ENCODE measurements at places on chromosomes 5 and 9.

DNA sequence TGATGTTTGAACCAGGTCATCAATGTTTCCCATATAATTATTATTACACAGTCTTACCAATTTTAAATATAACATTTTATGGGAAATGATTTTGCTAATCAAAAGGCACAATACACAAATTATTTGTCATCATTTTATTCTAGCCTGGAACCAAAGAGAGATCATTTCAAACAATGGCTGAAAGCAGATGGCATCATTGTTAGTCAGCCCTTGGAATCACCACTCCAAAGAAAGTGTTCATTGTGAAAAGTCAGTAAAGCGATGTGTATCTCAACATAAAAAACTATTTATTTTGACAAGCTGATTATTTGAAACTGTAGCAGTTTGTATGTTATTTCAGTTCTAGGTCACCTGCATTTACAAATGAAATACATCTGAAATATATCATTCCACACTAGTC is 1068.7 kb downstream of the CDH12 start:
- no peak for DNase-seq

GRCh38 chr5:58245476-58245840 is 214.4 kb downstream of the PLK2 start:
- no peak for DNase-seq

DNA sequence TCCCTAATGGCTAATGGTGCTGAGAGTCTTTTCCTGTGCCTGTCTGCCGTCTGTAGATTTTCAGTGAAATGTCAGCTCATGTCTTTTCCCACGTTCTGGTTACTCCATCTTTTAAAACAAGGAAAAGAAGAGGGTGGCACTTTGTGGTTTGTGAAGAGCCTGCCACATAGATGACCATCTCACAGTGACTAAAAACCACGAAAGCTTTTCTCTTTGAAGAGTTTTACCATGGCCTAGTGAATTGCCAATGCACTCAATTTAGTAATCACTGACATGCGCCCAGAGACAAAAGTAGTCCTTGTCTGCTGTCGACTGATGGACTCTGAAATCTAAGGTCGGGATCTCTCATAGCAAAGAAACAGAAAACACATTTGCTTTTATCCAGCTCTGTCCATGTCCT is 50.4 kb downstream of the SPATA31C2 start:
- DNase-seq: no peak

- DNase-seq: no peak
These were observed 66.8 kb downstream of the RAB3C start for GRCh38 chr5:58649716-58650115.

GRCh38 chr5:116563736-116564308 is 10.8 kb downstream of the SEMA6A start:
- no peak for DNase-seq

GRCh38 chr9:114869845-114870244 is 60.5 kb downstream of the TNFSF8 start:
- no peak for DNase-seq

DNA sequence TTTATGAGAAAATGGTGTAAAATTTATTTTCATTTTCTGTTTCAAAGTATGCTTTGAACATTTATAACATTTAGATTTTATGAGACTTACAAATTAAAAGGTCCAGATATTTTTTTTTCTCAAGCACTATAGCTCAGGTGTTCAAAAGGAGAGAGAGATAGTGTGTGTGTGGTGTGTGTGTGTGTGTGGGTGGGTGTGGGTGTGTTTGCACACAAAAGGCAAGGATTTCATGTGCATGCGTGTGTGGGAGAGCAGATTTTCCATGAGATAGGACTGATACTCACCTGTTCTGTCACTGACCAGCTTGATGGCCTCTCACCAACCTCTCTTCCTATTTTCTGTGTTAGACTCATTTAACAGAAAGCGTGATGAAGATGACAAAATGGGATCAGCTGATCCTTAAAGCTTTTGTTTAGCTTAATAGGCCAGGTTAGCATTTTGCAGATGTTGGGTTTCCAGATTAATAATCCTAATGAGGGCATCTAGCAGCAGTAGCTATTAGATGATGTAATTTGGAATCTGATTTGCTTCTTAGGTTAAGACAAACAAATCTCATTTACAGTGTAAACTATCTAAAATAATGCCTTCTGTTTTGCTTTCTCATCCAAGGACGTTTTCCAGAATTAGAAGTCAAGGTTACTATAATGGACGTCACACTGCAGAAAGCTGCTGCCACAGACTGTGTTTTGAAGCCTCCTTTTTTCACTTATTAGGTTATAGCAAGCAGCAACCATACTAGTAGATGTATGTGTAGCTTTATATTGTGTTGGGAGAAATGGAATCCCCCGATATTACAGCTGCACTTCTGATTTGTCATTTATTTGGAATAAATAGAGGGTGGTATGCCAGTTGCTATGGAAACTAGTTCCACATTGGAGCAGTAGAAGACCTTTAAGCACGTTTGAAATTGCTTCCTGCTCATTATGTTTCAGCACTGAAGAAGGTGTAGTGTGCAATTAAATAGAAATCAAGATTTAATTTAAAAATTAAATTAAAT is 355.6 kb downstream of the TAF11L14 start:
- DNase-seq: no peak

DNA sequence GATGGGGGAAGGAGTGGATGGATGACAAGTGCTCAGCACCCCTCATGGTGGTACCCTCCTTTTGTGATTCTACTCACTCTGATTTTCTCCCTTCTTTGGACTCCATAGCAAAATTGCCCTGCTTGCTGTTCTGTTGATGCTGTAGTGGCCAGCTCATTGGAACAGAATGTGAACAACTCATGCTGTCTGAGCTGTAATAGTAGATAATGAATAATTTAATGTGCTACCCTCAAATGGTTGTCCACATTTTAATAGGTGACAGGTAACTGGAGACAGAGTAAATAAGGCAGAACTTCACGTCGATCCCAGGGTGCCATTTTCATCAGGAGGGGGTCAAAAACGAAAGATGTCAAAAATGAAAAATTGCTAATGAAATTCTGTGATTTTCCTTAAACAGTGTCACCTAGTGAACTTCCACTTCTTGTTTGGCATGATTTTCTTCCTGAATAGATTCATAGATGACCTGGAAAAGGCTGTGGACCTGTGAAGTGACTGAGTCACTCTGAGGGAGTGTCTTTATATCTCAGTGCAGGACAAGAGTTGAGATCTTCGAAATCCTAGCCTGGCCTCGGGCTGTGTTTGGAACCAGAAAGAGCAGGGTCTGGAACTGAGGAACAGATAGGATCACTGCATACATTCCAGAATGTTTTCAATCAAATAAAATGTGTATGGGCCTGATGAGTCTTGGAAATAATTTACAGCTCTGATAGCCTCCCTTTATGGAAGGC is 270.2 kb downstream of the PSAT1 start:
- DNase-seq: peak; percentile 81

DNA sequence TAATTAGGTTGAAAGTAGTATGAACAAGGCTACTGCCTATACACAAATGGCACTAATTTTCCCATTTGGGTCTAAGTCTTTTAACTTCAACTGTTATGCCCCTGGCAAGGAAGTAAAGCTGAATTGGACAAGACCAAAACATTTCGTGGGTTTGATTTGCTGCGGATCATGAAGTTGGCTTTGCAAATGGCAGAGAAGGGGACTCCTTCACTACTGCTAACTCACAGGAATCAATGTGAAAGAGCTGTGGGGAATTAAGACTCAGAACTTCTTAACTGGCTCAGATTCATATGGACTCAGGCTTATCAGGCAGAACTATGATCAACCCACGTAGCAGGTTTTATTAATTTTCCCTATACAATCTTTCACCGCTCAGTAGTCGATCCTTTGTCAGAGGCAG is 73.8 kb upstream of the IFNE start:
- DNase-seq: peak; percentile 53

DNA sequence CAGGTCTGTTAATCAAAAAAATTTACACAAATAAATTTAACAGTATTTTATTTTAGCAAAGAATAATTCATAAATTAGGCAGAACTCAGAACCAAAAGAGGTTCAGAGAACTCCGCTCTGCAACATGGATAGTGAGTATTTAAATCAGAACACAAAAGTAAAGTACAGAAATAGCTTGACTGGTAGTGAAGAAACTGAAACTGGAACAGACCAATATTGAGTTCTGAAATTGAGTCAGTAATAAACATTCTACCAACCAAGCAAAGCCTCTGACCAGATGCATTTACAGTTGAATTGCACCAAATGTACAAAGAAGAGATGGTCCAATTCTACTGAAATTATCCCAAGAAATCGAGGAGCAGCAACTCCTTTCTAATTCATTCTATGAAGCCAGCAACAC is 1542.8 kb downstream of the EFNA5 start:
- DNase-seq: no peak

GRCh38 chr5:59628062-59628828 is 265.3 kb downstream of the PDE4D start:
- no peak for DNase-seq

DNA sequence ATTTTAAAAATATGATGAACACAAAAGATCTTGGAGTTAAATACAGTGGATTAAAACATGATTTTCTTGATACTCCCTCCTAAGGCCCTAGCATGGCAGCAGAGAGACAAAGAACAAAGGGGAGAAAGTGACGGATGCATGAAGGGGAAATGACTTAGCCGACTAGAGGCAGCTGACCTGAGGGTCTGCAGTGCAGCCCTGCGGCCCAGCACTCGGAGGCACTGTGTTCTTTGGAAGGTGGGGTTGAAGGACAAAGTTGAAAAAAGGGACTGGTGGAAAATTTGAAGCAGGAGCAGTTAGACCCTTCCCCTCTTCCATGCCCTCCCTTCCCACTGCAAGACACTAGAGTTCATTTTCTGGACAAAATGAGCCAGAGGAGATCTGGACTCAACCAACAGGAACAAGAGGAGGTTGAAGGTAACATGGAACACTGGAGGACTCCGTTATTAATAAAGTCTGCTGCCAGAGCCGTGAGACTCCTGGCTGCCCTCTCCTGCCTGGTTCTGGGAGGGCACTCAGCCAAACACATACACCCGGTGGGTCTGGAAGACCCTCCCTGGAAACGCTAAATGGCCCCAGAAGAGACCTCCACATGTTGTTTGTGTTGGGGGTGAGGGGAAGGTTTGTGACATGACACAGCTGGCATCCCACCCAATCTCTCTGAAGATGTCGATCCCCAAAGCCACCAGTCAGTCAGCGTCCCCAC is 98.1 kb downstream of the JMY start:
- no peak for DNase-seq

- no peak for DNase-seq
These were observed 19.3 kb downstream of the OTULINL start for GRCh38 chr5:14600846-14601245.

DNA sequence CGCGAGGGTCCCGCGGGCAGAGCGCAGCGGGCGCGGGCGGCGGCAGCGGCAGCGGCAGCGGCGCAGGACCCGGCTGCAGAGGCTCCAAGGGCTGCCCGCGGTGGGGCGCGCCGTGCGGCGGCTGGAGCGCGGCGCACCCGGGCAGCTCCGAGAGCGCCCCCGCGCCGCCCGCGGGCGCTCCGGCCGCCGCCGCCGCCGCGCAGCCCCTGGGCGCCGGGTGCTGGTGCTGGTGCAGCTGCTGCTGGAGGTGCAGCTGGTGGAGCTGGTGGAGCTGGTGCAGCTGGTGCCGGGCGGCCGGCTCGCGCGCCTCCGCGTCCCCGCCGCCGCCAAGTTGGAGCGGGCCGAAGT is 644 bp downstream of the IER5L start:
- no peak for DNase-seq

DNA sequence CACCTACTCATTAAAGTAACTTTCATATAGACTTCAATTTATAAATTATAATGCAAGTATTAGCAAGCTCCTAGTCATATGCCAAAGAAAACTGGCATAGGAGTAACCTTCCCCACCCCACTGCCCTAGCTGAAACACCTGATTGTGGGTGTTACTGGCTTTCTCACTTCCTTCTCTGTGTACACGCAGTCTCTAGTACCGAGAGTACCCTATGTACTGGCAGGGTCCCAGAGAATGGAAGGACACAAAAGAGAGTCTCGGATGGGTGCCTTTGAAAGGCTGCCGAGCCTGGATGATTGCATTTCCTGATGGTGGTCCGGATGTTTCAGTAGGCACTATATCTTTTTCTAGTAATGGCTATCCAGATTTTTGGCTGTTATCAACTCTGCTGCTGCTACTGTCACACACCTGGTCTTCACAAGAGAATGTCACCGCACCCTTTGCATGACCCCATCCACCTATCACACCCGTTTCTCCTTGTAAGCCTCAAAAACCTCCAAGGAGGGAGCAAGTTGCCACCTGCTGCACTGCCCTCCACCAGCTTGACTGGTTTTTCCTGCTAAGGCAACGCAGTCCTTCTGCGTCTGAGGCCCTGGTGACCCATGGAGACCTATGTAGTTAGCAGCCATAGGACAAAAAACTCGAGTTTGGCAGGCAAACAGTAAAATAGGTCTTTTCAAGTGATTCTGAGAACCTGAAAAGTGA is 53.8 kb upstream of the CLINT1 start:
- DNase-seq: no peak

DNA sequence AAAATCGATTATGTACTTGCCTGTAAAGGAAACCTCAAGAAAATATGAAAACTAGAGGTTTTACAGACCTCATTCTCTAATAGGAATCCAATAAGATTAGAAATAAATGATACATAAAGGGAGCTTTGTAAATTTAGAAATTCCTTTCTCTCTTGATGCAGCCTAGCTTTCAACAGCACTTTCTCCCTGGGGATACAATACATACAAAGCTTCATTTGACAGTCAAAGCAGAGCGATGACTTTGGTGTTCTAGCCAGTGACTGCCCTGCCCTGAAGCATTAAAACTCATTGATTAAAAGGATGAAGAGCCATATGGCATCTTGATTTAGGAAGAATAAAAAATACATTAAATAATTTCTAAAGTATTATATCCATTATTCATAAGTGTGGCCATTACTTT is 46.3 kb upstream of the GLIS3 start:
- no peak for DNase-seq

DNA sequence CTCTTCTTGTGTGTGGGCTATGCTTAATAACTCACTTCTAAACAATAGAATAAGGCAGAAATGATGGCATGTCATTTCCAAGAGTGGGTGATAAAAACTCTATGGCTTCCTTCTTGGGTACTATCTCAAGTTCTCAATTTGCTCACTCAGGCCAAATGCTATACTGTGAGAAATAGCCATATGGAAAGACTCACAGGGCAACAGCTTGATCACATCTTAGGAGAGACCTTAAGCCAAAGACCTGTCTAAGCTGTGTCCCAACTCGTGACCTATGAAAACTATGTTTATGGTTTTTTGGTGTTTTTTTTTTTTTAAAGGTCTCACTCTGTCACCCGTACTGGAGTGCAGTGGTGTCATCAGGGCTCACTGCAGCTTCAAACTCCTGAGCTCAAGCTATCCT is 2.1 kb upstream of the UIMC1 start:
- no peak for DNase-seq

- DNase-seq: no peak
These were observed 395.4 kb downstream of the ARRDC3 start for GRCh38 chr5:90987726-90988125.

GRCh38 chr9:88224938-88225337 is 86.7 kb upstream of the SPATA31C2 start:
- no peak for DNase-seq
